ENCODE measurements at places on chromosomes 4 and X.

GRCh38 chrX:69951753-69952152, 98.0 kb downstream of the AWAT2 start:
- DNase-seq, result peak; percentile 45

DNA sequence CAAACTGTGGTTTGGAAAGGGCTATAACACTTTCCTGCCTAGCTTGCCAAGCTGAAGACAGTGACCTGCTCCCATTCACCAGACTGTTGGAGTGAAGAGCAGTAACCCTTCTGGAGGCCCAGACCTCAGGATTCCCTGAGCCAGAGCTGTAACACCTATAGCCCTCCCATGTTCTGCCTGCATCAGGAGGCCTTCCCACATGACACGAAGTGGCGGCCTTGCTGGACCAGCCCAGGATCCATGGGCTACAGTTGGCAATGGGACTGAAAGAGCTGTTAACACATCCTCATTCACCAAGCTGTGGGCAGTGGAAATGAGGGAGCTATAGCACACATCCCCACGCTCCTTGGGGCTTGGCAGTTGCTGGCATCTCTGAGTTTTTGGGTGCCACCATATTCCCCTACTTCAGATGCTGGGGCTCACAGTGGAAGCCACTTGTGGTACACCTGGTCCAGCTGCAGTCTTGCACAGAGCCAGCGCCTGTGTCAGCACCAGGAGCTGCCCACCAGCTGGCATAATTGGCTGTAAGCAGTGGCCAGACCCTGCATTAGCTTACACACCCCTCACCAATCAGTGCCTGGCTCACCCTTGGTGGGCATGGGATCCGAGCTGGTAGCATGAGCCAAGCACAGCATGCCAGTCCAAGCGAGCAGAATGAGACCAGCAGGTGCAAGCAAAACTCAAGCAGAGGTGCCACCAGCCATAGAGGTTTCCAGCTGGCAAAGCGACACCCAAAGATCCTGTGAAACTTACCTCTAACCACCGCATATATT, 1029.3 kb downstream of the TECRL start:
- DNase-seq, result no peak

DNA sequence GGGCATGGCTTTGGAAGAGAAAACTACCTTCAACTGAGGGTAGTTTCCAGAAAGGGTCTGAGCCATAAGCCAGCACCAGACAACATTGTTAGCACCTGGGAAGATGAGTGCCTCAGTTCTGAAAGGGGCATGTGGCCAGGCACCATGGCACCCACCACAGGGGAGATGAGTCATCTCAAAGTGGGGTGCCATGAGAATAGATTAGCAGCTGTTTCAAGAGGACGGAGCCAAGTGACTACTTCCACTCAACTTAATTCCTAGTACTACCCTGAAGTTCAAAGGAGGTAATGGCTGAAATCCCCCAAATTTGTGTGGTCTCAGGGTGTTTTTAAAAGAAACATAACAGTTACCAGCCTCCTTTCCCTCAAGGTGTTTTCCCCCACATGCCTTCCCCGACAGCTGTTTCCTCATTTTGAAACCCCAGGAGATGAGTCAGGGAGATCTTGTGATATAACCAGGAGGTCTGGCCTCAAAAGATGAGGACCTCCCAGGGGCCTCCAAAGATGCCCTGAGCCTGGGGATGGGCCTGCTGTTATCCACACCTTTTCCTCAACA, 27.8 kb upstream of the FTHL17 start:
- no peak for DNase-seq

DNA sequence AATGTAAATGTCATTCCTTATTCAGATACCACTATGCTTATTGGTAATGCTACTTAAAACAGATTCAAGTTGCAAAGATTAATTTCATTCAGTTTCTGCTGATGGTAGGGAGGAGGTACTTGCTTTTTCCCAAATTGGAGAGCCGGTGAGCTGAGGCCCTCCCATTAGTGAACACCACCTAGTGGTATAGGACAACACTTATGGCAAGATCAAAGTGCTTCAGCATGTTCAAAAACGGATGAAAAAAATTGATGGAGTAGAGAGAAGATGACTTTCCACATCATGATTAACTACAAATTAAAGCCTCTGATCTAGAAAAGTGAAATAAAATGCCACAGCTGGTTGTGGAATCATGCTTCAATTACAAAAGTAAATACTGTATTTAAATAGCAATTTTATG, 112.9 kb downstream of the MBNL3 start:
- no peak for DNase-seq

GRCh38 chr4:38805530-38806145, 1.0 kb upstream of the TLR1 start:
- peak; percentile 23 for DNase-seq

DNA sequence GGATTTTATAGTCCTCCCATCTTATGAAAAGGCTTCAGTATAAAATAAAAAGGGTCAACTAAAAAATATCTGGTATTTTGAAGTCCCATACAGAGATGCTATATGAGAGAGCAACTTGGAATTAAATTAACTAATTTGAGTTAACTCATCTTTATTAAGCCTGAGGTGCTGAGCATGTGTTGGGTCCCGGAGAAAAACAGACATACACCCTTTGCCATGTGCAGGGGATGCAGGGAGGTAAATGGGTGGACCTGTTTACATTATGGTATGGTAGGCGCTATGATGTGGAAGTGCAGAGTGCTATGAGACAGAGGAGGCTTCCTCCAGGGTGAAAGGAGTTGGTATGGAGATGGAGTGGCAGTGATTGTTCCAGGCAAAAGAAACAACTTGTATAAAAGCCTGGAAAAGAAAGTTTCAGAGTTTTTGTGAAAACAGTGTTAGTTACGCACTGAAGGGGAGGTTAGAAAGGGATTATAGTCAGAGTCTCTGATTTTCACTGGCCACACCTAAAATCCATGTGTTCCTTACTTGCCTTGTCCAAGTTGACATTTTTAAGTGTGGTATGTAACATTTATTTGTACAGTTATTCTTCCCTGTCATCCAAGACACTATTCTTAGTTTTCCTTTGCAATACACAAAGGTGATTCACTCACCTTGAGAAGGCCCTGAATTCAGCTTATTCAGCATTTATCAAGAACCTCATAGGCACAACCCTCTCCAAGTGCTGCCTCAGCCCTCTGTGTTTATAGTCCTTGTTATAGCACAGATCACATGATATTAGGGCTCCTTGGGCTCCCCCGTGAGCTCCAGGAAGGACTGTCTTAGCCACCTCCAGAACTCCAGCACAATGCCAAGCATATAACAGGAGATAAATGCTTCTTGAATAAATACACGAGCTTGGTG, 152.0 kb downstream of the RASL11B start:
- DNase-seq, result no peak

DNA sequence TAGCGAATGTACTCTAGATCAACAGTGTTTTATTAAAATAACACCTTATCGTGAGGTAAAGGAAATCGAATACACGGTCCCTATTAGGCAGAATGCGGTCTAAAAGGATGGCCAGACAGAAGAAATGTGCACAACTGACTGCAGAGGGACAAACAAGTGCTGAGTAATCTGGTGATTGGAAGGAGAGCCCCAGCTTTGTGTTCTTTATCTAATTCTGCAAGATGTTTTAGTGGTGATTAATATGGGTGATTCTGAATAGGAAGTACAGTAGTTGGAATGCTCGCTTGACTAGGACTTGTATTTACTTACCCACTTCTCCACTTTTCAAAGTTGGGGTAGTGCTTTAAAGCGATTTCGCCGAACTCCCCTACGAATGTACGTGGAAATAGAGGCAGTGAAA, 1.2 kb downstream of the WDR44 start:
- DNase-seq, result peak; percentile 71

- peak; percentile 57 for DNase-seq
These were observed 551.4 kb downstream of the IQCM start for GRCh38 chr4:149264093-149264733.

DNA sequence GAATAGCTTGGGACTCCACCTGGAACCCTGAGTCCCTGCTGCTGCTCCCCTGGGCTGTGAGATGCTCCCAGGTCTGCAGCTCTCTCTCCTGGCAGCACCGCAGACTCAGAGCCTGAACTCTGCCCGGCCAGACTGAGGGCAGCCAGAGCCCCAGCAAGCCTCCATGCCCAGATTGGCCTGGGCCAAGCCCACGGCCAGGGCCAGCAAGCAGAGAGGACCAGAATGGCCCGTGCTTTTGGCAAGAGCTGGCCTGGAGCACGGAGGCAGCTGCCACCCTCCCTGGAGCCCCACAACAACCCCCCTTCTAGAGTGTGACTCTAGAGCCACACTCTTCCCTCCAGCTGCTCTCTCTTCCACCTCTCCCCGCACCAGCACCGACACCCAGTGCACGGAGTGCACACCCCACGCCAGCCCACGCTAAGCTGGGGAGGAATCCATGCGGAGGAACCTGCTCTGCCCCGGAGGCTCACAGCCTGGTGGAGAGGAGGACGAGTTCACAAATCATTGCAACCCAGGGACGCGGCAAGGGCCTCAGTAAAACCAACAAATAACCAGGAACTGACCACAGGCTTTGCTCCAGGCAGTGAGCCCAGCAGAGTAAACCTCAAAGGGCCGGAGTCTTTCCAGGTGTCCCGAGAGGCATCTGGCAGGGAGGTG, 110.3 kb downstream of the HMX1 start:
- DNase-seq, result no peak

DNA sequence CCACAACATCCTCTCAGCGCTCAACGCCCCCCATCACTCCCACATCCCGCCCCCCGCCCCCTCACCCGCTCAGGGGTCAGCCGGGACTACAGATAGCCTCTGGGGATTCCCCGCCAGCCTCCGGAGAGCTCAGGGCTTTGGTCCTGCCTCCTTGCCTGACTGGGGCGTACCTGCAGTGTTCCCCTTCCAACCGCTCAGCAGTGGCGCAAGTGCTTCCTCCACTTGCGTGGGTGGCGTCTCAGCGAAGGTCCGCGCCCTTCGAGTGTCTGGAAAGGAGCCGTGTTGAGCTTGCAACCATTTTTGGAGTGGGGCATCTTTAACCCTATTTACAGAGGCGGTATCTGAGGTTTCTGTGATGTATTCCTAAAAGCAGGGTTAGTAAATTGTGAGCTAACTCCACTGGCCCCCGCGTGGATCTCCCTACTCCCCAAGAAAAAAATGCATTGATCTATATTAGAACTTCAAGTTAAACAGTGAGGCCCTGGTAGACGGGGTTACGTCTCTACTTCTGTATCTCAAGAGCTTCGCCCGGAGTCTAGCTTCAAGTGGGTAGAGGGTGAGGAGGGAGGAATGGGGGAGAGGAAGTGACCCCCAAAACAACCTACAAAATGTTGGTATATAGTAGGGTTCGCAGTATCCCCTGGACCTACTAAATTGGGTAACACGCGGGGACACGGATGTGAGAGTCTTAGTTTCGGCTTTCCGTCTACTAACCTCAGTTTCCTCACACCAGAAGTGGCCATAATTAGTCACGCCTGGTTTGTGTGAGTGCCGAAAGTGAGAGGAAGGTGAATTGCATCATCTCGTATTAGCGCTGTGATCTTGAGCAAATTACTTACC, 16.1 kb downstream of the NKX3-2 start:
- DNase-seq, result no peak

DNA sequence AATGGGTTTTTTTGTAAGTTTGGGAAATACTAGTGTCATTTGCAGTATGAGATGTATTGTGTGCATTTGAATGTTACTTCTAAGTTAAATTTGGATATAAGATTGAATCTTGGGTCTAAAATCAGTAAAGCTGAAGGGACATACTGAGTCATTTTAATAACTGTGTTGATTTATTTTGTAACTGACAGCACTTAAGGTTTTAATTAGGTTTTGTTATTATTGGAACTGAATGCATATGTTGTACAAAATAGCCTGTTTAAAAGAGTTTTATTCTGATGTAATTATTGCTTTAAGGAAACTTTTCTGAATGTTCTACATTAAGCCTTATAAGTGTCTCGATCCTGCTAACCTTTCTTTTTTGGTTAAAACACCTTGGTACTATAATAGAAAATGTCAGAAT, 396.6 kb downstream of the MAPK10 start:
- DNase-seq, result peak; percentile 19

- DNase-seq, result no peak
These were observed 2.2 kb downstream of the UGT2B7 start for GRCh38 chr4:69098470-69098869.

DNA sequence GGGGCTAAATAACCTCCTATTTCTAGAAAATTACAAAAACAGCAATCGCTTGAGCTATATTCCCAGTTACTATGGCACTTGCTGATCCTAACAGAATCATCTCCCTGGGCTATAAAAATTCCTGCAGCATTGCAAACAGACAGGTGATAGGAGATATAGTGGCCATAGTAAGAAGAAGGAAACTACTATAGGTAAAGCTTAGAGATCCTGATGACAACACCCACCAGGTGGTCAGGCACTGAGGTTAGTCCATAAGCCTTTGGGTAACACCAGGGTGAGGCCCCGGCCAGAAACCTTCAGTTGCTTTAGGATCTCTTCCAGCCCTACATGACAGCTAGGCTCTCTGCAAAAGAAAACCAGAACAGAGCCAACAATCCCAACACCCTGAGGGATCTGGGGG, 197.9 kb upstream of the PPP1R2C start:
- no peak for DNase-seq

DNA sequence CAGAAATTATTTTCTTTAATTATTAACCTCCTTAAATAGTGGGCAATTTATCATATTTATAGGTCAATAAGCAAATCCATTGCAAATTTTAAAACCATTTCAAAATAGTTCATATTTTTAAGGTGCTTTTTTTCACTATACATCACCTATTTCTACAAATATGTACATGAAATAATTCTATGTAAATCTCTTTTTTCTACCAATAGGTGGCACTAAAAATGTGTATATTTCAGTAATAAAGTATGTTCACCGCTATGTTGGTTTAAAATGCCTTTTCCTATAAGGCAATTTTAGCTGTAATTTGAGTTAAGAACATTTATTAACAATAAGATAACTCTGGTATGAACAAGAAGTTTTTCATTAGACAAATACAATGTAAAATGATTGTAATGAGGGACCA, 672.2 kb downstream of the KCTD8 start:
- DNase-seq, result peak; percentile 5

- no peak for DNase-seq
These were observed 536.8 kb upstream of the CPEB2 start for GRCh38 chr4:14465507-14465906.

DNA sequence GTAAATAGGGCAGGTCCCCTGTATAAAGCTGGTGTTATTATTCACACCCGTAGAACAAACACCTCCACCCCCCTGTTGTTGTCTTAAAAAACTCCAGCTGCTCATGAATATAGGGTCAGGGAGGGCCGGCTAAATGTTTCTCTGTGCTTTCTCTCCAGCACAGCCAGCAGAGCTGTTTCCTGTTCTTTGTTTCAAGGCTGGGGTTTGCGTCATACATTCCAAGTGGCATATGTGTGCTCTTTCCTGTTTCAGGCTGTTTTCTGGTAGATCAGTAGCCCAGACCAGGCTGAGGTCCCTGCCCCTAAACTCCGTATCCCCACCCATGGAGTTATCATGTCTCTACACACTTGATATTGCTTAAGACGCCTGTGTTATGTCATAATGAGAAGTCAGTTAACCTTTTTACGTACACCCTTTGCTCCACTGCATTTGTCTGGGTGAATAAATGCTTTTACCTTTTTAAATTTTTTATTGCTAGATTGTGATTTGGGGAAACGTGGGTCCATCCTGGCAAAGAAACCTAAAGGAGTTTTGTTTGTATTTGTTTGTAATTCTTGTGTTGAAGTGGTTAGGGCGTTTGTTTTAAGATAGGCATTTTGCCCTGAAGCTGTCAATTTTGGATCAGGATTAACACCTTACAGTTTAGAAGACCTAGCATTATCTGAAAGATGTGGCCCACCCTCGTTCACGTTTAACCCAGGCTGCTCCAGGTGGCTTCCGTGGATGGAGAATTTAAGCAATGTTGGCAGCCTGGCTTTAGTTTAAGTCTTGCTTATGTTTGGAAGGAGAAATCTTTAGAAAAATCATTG, 3.3 kb downstream of the KLF3 start:
- DNase-seq, result peak; percentile 99

GRCh38 chr4:7103607-7104365, 35.9 kb upstream of the GRPEL1 start:
- no peak for DNase-seq
